Stimulated activated CD4-positive, alpha-beta T cell treated with anti-CD3 and anti-CD28 coated beads, Interleukin-1b, Interleukin-23, amount 100 ng/mL, for 24 hours (primary cell): ENCODE measurements at places on chromosomes 5 and 9.
A peak's percentile ranks its signal among the peaks of the same experiment; 100 is the strongest.

DNA sequence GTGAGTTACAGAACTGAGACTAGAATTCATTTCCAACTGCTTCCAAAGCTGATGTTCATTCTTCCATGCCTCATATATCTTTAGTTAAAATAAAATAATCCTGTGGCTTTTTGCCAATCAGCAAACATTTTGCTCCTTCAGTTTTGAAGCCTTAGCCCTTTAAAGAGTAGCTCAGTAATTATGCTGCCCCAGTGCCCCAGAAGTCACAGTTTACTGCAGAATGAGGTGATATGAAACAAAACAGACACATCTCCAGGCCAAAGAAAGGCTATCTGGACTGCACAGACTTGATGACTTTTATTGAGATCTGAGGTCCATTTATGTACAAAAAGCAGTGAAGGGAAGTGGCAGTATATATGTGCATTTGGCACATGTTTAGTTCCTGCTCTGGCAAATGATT is 285.8 kb upstream of the ZNF462 start:
- no peak for DNase-seq

- no peak for DNase-seq
Measured at GRCh38 chr5:171806976-171807747, 21.5 kb downstream of the SMIM23 start.

GRCh38 chr5:142902186-142902965 is 132.2 kb downstream of the ARHGAP26 start:
- no peak for DNase-seq

- no peak for DNase-seq
Measured at GRCh38 chr5:90170261-90170660, 239.3 kb downstream of the CETN3 start.

DNA sequence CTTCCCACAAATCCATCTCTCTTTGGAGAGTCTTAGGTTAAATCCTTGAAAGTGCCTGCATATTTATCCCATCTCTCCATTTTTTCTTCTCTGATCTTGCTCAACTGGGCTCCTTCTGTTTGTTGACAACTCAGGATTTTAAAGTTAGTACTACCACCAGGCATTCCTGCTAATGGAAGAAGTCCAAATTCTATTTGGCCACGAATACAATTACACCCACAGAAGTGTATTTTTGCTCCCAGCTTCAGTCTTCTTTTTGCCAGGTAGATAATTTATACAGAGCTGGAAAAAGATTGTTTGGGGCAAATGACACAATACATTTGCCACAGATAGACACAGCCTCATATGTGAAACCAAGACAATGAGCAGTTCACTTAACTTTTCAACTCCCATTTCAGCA is 74.8 kb downstream of the CETN3 start:
- DNase-seq: no peak

- DNase-seq: no peak
Measured at GRCh38 chr5:91417219-91417618, 34.1 kb upstream of the ARRDC3 start.

GRCh38 chr5:87268970-87269377 is 1.3 kb downstream of the RASA1 start:
- no peak for DNase-seq

GRCh38 chr5:103271570-103272289 is 13.2 kb downstream of the MACIR start:
- DNase-seq: no peak

- no peak for DNase-seq
Measured at GRCh38 chr9:121261755-121262154, 6.2 kb upstream of the GSN start.

- no peak for DNase-seq
Measured at GRCh38 chr5:157521704-157522029, 53.9 kb downstream of the ADAM19 start.

- DNase-seq: no peak
Measured at GRCh38 chr5:72338689-72339209, 18.6 kb downstream of the PTCD2 start.

DNA sequence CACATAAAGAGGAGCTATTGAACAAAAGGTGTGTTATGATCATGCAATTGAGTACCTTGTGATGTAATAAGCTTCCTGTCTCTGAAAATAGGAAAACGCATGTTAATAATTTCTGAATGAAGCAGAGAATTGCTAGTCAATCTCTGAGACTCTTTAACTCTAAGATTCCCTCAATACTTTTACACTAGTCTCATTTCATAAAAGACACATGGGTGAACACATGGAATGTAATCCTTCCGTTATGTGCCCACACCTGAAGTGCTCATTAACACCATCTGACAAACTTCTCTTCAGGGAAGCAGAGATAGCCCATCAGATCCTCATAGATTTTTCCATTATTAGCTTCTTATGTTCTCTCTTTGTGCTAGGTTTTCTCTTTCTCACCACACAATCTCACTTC is 182.4 kb downstream of the TLR4 start:
- DNase-seq: no peak

DNA sequence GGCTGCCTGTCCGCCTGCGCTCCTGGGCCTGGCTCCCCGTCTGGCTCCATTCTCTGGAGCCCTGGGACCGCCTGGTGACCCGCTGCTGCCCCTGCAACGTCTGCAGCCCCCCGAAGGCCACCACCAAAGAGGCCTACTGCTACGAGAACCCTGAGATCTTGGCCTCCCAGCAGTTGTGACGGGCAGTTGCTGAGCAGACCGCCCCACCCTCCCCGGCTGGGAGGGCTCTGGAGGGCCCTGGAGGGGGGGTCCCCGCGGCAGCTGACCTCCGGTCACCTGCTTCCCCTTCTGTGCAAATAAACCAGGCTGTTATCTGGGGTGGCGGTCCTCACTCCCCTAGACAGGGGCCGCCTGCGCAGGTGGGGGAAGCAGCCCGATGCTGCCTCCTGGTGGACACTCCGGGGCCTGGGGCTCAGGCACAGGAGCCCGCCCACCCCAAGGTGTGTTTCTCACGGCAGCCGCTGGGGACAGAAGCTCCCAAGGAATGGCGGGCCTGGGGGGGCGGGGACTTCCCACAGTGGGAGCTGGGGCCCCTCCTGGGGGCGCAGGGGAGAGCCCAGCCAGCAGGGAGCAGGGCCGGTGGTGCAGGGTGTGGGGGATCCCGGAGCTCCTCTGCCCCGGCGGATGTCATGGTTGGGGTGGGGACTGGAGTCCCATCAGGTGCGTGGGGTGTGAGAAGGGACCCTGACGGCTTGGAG is 4.7 kb upstream of the TUBB4B start:
- DNase-seq: peak; percentile 87

DNA sequence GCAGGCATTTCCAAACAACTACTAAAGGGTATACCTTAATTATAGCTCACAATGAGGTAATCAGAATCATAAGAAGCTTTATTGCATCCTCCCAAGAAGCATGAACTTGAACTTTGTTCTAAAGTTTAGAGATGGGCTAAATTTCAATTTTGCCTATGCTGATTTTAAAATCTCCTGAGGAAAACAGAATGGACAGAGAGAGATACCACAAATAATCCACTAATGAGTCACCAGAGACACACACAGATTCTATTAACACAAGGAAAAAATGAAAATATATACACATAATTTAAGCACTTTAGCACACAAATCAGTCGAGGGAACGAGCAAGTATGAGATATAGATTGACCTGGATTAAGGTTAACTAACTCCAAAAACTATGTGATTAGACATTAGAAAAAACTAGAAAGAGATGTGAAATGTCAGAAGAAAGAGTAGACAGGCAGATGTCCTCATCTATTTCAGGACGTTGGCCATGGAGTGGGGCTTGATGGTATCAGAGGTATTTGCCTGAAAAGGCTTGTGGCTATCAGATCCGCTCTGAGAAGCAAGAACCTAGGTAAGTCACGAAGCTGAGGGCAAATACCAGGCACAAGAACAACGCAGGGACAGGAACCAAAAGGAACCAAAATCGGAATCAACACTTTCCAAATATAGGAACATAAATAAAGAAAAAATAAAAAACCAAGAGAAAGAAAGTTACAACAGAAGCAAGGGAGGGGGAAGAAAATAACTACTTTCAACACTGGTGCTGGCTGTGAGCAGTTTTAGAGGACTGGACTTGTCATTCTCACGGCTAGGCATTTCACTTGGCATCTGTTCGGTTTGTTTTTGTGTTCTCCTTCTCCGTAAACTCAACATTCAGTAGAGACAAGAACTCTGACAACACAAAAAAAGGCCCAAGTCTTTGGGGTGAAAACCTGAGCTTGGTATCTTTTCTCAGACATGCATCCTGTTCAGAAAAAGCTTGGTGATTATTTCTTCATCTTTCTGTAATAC is 294.6 kb upstream of the PUM3 start:
- DNase-seq: no peak

DNA sequence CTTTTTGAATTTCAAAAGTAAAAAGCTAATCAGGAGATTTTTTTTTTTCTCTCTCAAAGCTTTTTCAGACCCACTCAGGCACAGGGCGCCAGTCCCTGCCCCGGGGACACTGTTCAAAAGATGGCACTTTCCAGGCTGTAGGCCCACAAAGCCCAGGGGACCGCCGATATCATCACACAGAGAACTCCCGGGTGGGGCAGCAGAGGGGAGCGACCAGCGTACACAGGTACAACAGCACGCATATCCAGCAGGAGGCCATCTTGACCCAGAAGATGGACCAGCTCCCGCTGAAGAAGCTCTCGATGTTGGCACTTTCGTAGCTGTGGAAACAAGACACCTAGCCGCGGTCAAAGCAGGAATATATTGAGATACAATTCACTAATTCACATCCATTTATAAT is 108.3 kb downstream of the THBS4 start:
- DNase-seq: no peak

- no peak for DNase-seq
Measured at GRCh38 chr9:129669946-129670345, 4.5 kb downstream of the PRRX2 start.

GRCh38 chr9:130672933-130673615 is 8.7 kb downstream of the PRDM12 start:
- DNase-seq: no peak

DNA sequence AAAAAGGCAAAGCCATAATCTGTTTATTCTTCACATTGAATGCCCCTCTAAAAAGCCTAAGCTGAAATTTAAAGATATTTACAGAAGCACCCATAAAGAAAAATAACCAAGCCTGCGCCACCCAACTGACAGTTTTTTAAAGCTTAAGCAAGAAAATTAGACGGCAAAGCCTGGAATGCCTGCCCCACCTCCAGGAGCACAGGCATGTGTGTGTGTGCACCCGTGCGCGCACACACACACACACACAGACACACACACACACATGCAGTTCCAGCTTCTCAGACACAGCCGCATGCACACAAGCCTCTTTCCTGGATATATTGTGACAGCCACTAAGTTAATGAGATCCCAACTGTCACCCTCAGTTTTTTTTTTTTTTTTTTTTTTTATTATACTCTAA is 88.2 kb downstream of the FRMD3 start:
- DNase-seq: no peak

DNA sequence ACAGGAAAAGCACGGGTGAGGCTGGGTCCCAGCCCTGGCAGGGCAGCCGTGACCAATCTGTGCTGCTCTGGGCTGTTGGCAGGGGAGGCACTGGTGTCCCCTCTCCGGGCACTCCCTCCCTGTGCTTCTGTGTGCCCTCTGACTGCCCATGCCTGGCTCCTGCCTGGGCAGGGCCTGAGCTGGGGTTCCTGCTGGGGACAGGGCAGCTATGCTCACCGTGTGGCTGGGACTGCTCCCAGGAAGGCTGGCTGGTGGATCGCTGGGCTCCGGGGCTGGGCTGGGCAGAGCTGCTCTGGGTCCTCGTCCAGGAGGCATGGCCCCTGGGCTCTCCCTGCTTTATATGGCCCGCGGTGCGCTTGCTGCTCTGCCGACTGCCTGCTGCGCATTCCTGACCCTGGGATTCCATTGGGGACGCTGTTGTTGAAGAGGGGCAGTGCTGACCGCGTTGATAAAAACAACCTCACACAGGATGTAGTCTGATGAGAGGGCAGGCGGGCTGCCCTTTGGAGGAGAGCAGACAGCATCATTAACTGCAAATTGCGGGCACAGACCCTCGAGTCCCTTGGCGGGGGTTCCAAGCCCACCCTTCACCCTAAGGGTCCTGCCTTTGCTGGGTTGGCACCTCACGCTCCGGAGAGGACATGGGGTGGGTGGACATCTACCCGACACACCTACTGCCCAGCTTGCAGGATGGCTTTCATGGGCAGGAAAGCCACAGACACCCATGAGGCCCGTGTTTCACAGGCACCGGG is 955 bp downstream of the QRFP start:
- DNase-seq: no peak

DNA sequence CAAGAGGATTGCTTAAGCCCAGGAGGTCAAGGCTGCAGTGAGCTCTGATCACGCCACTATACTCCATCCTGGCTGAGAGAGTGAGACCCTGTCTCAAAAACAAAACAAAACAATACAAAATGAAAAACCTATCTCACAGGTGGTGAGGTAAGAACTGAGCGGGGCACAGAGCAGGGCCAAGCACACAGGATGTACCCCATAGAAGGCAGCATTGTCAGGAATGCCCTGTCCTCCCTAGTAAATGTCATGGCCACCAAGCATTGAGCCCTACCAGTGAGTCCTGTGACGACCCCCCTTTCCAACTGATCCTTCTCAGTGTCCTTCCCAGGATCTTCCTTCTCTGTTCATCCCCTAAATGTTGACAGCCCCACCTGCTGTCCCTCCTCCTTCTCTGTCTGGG is 44.6 kb upstream of the ALDH1B1 start:
- no peak for DNase-seq

- no peak for DNase-seq
Measured at GRCh38 chr9:38186404-38187115, 117.5 kb upstream of the SHB start.

DNA sequence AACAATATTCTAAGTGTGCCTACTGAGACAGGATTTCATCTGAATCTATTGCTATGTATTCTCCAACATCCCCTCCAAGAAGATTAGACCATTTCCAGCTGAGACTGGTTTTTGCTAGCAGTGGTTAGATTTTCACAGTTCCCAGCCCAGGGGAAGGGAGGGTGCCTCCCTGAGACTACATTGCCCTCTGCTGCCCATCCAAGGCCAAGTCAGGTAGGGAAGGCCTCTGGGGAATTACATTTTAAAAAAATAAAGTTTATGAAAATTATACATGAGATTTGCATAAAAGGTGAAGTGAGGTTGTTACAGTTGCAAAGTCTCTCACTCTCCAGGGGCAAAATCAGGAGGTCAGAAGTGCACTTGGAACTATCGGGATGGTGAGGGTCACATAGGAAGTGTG is 28.0 kb upstream of the SYK start:
- no peak for DNase-seq
